HepG2 (cell line): ENCODE measurements at places on chromosomes 7 and 10. TPM values are rescaled to one million over a fixed set of nuclear protein-coding genes. Genes with fewer than 3 reads are reported as not detected.

Gene SEMA3A
- 0.56 and 1.2 TPM in 2 replicates for total RNA-seq

Gene DPYSL4
- total RNA-seq, result 0.38 and 0.84 TPM in 2 replicates

Gene ZNF804B
- total RNA-seq, result not detected in 2 replicates

Gene FEZF1
- total RNA-seq, result not detected in 2 replicates

Gene GJD4
- total RNA-seq, result not detected in 2 replicates

Gene DNA2
- 27.3 and 34.6 TPM in 2 replicates for total RNA-seq

Gene FXYD4
- total RNA-seq, result not detected in 2 replicates

Gene MPP7
- 16.4 and 23.8 TPM in 2 replicates for total RNA-seq

Gene KCND2
- not detected in 2 replicates for total RNA-seq

Gene NUTM2D
- 3.0 and 3.3 TPM in 2 replicates for total RNA-seq

Gene SEPHS1
- total RNA-seq, result 61.5 and 76.0 TPM in 2 replicates

Gene CYP3A7
- 6.4 and 6.6 TPM in 2 replicates for total RNA-seq

Gene EPO
- 9.9 and 10.3 TPM in 2 replicates for total RNA-seq

Gene HTR7
- total RNA-seq, result 0.04 TPM in 1 of 2 replicates, not detected in the other

Gene NRG3
- not detected in 2 replicates for total RNA-seq

Gene BTRC
- 14.4 and 26.0 TPM in 2 replicates for total RNA-seq

Gene GPR146
- total RNA-seq, result 0.84 and 2.0 TPM in 2 replicates

Gene SFRP5
- 0.83 and 1.7 TPM in 2 replicates for total RNA-seq

Gene PUS7
- 41.2 and 47.2 TPM in 2 replicates for total RNA-seq

Gene CTBP2
- total RNA-seq, result not detected in 2 replicates

Gene CDHR1
- 0.04 TPM in 1 of 2 replicates, not detected in the other for total RNA-seq

Gene H2BK1
- not detected in 2 replicates for total RNA-seq

Gene MAD1L1
- 53.3 and 64.7 TPM in 2 replicates for total RNA-seq

Gene OR9A4
- not detected in 2 replicates for total RNA-seq

Gene SDHAF3
- total RNA-seq, result 32.6 and 46.9 TPM in 2 replicates

Gene ATG9B
- not detected in 2 replicates for total RNA-seq

Gene C10orf53
- not detected in 2 replicates for total RNA-seq

Gene PIP
- total RNA-seq, result not detected in 2 replicates

Gene SHH
- total RNA-seq, result 1.7 and 1.9 TPM in 2 replicates

Gene PKD2L1
- 0.07 and 0.31 TPM in 2 replicates for total RNA-seq

Gene LIPF
- not detected in 2 replicates for total RNA-seq

Gene ACHE
- 0.18 TPM in 1 of 2 replicates, not detected in the other for total RNA-seq

Gene SMO
- 22.1 and 32.3 TPM in 2 replicates for total RNA-seq

Gene OR9A2
- total RNA-seq, result not detected in 2 replicates

Gene TMED4
- 39.2 and 81.4 TPM in 2 replicates for total RNA-seq

Gene AKR1C8
- not detected in 2 replicates for total RNA-seq

Gene NME8
- not detected in 2 replicates for total RNA-seq

Gene PTPN20
- not detected in 2 replicates for total RNA-seq

Gene CLDN3
- total RNA-seq, result 0.31 TPM in 1 of 2 replicates, not detected in the other

Gene ZNF853
- 2.1 and 2.5 TPM in 2 replicates for total RNA-seq

Gene LIPA
- total RNA-seq, result 50.6 and 79.5 TPM in 2 replicates

Gene MEOX2
- not detected in 2 replicates for total RNA-seq

Gene NKX1-2
- total RNA-seq, result not detected in 2 replicates

Gene MASTL
- total RNA-seq, result 18.0 and 24.3 TPM in 2 replicates

Gene GPNMB
- 1.6 TPM in 2 replicates for total RNA-seq
